ENCODE measurements at places on chromosomes 6 and 20. TPM values are rescaled to one million over a fixed set of nuclear protein-coding genes. Genes with fewer than 3 reads are reported as not detected.

C20orf202 gene
- total RNA-seq: 0.20 TPM

TTLL9 gene
- not detected for total RNA-seq

GRCh38 chr6:111996144-111996865, 57.6 kb upstream of the CCN6 start:
- no peak for DNase-seq

- no peak for DNase-seq
Measured at GRCh38 chr6:152201120-152201519, 393.6 kb downstream of the ESR1 start.

Data from HepG2 (cell line).